GM04503 (cell line): ENCODE measurements at places on chromosomes 16 and 17.

DNA sequence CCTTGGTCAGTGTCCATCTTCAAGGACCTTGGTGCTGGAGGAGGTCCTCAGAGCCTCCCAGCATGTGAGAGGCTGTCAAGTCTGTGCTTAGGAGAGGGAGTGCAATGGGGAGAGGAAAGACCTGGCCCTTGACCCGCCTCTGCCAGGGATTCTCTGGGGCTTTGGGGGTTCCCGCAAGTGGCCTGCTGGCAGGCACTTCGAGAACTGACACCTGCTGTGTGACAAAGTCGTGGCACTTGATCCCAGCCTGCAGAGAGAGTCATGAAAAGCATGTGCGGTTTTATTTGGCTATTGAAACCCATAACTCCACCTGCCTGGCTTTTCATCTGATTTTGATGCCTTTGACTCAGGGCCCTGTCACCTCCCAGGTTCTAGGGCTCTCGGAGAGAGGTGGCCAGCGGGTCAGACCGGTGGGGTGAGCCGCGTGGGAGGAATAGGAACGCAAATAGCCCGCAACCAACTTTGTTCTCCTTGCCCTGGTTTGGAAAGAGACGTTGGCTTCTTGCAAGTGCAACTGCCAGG is 42.8 kb upstream of the GSE1 start:
- DNase-seq = no peak

GRCh38 chr17:50629902-50630301 is 4.8 kb upstream of the ABCC3 start:
- DNase-seq = no peak

DNA sequence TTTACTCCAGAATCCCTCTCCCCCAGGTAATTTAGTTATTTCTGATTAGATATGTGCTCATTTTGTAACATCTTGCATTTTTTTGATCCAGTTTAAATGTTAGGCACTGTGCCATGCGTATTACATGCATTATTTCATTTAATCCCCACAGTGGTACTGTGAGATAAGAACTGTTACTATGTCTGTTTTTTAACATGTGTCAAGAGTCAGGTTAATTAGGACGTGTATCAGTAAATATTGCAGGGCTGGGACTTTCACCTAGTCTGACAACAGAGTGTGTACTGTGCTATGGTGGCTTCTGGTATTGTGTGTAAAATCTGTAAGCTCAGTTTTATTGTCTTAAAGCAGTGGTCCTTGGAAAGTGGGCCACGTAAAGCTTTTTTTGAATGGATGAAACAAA is 10.6 kb downstream of the RSPRY1 start:
- DNase-seq = no peak

GRCh38 chr17:31825961-31826691 is 32.9 kb downstream of the COPRS start:
- no peak for DNase-seq

GRCh38 chr17:79752175-79752574 is 21.4 kb downstream of the ENPP7 start:
- DNase-seq = no peak

- no peak for DNase-seq
Measured at GRCh38 chr17:79745641-79746105, 14.9 kb downstream of the ENPP7 start.

DNA sequence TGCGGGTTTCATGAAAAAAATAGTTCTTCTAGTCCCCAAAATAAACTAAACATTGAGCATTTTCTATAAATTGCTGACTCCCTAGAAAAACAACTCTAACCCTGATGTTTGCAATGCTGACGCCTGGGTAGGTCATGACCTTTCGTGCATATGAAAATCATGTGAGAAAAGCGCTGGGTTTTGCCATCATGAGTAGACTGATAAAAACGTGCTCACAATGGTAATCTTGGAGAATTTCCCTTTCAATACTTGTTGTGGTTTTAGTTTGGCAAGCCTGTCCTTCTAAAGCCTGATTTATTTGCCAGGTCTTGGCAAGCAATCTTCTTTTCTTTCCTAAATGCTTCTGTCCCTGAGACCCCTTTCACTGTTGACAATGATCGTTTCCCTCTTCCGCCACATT is 4.0 kb upstream of the CLEC10A start:
- no peak for DNase-seq

DNA sequence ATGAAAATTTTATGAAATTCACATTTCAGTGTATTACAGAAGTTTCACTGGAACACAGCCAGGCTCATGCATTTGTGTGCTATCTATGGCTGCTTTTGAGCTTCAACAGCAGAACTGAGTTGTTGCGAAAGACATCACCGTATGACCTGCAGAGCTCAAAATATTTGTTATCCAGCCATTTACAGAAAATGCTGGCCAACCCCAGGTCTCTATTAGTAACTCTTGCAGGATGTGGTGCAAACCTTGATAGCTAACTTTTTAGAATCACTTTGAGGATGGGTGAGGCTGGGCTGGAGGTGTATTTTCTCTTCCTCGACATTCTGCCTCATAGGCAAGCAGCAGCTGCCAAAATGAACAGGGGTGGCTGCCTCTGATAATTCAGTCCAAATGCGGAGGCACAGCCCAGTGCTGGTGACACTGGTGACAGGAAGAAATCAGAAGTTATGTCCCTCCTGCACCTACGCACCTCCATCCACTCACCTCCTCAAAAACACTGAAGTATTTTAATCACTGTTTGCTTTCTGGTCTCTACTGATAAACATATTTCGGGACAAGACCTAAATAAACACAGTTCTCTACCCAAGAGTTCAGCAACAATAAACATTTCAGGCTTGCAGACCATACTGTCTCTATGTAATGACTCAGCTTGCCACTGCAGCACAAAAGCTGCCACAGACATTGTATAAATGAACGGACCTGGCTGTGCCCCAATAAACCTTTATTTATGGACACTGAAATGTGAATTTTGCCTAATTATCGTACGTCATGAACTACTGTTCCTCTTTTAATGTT is 28.5 kb downstream of the ARHGAP17 start:
- DNase-seq = peak; percentile 68

DNA sequence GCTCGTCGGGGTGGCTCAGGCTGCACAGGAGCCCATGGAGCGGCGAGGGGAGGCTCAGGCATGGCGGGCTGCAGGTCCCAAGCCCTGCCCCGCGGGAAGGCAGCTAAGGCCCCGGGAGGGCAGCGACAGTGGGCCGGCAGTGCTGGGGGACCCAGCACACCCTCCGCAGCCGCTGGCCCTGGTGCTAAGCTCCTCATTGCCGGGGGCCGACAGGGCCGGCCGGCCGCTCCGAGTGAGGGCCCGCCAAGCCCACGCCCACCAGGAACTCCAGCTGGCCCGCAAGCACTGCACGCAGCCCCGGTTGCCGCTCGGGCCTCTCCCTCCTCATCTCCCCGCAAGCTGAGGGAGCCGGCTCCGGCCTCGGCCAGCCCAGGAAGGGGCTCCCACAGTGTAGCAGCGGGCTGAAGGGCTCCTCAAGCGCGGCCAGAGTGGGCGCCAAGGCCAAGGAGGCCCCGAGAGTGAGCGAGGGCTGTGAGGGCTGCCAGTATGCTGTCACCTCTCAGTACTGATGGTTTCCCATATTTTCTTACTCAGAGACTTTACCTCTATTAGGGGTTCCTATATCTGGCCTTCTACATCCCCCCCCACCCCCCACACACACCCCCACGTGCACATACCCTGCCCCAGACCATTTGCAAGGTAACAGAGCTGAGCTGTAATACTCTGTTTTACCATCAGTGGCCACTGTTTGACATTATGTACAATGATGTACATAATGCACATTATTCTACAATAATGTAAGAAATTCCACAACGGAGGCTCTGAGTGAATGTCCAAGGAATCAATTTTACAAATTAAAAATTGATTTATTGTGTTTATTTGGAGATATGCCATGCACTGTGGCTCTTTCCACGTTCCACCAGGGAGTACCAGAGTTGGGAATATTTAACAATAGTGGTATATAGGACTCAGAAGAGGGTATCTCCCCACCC is 3.7 kb upstream of the VAT1L start:
- DNase-seq = no peak

GRCh38 chr17:75240394-75241142 is 20.8 kb downstream of the GGA3 start:
- DNase-seq = no peak

GRCh38 chr16:48381201-48381600 is 4.0 kb downstream of the SIAH1 start:
- DNase-seq = no peak

GRCh38 chr16:56013962-56014552 is 138.9 kb upstream of the CES5A start:
- DNase-seq = no peak

GRCh38 chr17:65173284-65173793 is 36.2 kb downstream of the RGS9 start:
- DNase-seq = no peak

DNA sequence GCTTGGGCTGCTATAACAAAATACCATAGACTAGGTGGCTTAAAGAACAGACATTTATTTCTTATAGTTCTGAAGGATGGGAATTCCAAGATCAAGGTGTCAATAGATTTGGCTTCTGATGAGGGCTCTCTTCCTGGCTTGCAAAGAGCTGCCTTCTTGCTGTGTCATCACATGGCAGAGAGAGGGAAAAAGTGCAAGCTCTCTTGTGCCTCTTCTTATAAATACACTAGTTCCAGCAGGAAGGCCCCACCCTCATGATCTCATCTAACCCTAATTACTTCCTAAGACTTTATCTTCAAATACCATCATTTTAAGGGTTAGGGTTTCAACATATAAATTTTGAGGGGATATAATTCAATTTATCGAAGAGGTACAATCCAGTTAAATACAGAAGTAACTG is 30.6 kb downstream of the ABCA9 start:
- DNase-seq = no peak

GRCh38 chr17:4537451-4538235 is 17.5 kb downstream of the MYBBP1A start:
- no peak for DNase-seq

DNA sequence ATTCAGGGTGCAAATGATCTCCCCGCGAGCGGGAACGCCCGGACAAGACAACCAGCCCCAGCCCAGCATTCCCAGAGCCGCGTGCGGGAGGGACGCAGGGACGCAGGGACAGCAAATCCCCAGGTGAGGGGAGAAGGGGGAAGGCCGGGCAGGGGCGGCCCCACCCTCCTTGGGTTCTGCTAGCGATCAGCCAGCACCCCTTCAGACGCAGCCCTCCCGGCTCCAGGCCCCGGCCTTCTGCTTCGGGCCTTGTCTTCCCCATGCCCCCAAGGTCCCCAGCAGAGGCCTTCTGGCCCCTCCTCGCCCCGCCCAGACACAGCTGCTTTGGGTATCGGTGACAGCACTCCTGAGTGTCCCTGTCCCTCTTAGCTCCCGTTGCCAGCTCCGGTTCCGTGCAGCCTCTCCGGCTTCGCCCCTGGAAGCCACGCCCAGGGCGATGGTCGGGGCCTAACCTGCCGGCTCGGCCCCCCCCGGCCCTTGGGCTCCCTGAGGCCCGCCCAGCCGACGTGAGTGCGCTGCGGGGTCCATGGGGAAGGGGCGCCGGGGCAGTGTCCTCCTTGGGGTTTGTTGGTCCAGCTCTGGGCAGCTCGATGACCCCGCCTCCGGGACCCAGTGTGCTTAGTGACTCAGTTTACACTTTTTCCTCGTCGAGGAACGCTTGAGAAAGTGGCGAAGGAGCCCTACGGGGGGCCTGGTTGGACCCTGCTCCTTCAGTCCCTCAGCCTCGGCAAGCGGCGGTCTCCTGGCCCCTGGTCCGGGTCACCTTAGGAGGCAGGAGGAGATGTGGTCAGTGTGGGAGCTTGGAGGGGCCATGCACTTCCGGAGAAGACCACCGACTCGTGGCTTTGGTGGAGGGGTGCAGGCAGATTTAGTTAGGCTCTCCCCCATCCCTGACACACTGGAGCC is 50.5 kb upstream of the AMZ2 start:
- DNase-seq = no peak

DNA sequence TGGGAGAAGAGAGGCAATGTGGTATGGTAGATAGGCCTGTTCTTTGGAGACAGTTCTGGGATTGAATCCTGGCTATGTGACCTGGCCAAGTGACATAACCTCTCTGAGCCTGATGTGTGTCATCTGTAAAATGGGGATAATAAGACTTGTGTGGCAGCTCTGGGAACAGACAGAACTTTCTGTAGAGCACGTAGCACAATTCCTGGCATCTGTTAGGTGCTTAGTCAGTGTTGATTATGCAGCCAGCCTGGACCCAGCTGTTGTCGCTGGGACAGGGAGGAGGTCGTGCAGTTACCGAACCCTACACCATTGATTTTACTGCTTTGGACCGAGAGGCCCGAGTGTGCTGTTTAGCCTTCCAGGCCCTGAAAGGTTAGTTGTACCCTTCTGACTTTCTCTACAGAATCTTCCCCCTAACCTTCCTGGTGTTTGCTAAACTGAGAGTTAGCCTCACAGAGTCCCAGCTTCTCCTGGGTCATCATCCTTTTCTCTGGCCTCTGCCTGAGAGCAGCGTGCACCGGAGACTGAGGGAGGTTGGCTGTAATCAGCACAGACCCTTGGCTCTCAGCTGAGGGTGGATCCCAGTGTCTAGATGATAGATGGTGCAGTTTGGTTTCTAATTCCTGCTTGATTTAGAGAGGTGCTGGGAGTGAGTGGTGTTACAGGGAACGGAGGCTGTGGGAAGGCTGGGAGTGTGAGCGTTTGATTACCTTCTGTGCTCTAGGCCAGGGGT is 31.9 kb downstream of the MSI2 start:
- no peak for DNase-seq

DNA sequence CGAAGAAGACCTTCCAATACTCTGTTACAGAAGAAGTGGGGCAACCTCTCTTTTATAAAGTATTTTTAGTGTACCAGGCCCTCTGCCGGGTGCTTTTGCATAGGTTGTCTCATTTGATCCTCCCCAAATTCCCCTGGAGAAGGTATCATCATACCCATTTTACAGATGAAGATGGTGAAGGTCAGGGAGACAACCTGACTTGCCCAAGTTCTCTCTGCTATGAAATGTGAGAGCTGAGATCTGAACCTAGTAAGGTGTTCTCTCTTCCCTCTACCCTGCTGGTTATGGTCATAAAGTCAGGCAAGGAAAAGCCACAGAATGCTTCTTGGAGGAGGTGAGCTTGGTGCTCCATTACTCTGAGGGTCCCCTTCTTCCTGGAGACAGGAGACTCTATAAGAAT is 28.1 kb upstream of the HERPUD1 start:
- no peak for DNase-seq

DNA sequence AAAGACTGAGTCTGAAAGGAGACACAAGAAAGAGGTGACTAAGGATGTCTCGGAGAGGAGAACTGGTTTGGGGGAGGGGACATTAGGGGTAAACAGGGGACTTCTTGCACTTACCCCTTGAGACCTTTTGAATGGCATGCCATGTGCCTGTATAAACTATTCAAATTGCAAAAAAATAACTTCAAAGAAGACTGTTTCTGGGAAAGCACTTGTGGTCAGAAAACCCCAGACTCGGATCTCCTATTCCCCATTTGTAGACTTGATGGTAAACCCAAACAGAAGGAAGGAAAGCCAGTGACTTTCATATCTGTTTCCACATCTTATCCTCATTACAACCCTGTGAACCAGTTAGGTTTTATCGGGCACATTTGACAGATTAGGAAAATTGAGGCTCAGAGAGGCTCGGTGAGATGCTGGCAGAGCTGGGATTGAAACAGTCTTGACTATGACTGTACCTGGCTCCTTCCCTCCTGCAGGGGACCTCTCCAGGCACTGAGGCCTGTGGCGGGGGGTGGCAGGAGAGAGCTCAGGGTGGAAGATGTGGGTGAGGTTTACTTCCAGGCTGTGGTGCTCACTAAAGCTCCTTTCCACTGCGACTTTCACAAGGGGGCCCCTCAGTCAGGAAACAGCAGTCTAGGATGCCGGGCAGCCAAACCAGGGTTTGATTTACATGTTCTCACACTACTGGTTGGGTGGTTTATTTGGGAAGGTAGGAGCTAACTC is 30.5 kb upstream of the PLCG2 start:
- no peak for DNase-seq

- no peak for DNase-seq
Measured at GRCh38 chr17:76307966-76308338, at the start of gene QRICH2. Gene QRICH2, minus strand, starts transcription at chr17:76308276. Its CDS starts 278 bp downstream, at chr17:76307998.
